Stromal cell of bone marrow (primary cell): ENCODE measurements at places on chromosomes 5 and 9.
A peak's percentile ranks its signal among the peaks of the same experiment; 100 is the strongest.

GRCh38 chr5:151632524-151632923 is 41.4 kb upstream of the FAT2 start:
- no peak for DNase-seq

DNA sequence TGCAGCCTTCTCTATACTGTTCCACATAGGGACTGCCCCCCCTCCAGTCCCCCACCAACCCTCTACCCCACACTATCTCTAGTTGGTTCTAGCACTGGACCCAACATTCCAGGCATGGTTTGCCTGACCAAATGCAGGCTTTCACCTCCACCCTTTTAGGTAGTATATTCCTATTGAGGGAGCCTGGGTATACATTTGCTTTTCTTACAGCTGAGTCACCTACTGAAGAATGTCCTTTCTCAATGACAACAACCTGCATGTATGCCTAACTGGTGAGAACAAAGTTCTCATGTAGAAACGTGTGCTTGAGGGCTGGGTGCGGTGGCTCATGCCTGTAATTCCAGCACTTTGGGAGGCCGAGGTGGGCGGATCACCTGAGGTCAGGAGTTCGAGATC is 8.2 kb downstream of the TNIP1 start:
- DNase-seq = no peak

DNA sequence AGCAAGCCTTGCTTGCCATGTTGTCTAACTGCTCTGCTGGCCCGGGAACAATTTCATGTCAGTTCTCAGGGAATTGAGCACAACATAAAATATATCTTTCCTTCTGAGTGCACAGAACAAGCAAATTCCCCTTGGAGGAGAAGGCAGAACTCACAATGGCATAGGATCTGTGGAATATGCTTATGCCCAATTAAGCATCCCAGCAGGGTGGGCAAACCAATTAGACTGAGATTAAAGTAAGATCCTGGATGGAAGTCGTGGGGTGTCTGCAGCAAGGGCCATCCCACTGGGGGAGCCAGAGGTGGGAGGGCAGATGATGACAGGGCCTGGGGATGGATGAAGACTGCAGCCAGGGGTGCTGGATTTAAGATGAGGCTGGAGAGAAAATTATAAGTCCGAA is 114.1 kb downstream of the BRINP1 start:
- no peak for DNase-seq

DNA sequence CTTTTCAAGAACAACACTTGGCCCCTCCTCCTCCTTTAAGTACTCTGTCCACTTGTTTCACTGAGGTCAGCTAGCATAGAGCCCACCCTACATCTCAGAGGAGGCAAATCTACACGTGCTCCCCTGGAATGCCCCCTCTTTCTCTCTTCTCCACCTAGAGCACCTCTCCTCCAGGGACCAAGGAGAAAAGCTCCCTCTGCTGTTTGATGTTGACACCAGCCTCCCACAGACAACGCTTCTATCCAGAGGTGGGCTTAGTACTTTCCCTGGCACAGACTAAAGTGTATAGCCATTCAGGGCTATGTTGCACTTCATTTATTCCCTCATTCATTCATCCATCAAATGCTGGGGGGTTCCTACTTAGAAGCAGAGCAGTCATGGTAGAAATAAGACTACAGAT is 68.2 kb upstream of the TAF1L start:
- no peak for DNase-seq

DNA sequence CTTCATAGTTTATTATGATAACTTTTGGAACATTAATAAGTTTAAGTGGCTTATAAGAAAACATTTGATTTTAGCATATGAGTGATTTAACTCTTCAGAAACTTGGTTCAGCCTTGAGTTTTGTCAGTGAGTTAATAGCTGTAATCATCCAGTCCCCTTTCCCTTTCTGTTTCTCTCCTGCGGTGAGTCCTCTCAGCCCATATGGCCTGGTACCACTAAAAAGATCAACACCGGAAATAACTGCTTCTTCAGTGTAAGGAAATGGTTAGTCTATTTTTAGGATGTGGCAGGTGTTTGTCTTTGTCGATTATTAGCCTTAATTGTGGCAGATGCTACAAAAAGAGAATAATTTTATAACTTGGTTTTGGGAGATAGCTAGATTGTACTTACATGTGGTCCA is 120.2 kb upstream of the GRHPR start:
- DNase-seq = no peak

DNA sequence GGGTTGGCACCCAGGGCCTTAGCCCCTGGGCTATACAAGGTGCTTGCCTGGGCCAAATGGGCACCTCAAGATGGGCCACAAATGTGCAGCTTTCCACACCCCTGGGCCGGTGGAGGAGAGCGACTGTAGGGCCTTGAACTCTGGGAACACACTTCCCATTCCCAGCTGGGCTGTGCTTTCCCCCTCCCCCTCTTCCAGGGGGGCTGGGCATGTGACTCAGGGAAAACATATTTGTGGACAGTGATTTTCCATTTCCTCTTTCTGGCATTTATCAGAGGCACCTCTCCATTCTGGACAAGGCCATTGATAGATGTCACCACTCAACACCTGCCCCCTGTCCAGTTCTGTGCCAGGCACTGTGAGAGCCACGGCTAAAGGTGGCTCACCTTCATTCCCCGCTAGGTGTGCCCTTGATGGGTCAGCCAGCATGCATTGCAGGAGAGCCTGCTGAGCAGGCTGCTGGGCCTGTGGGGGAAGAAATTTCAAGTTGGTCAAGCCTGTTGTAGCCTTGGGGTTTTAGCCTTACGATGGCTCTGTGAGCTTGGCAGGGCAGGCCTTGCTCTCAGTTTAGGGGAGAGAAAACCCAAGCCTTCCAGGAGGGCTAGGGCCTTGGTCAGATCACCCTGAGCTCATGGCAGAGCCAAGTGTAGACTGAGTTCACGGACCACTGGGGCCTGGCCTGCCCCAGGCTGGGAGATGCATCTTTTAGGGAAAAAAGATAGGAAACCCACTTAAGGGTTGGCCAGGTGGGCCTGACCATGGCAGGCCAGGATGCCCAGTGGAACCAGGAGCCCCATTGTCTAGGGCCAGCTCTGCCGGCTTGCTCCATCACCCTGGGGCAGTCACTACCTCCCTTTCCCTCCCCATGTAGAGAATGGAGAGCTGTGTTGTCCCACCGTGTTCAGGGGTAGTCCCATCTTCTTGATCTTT is 113.9 kb downstream of the DAB2IP start:
- peak; percentile 44 for DNase-seq

GRCh38 chr5:150298701-150299451 is 3.8 kb downstream of the ARSI start:
- DNase-seq = peak; percentile 99

- DNase-seq = no peak
Observed at GRCh38 chr9:109026306-109026705, 13.0 kb upstream of the CTNNAL1 start.

DNA sequence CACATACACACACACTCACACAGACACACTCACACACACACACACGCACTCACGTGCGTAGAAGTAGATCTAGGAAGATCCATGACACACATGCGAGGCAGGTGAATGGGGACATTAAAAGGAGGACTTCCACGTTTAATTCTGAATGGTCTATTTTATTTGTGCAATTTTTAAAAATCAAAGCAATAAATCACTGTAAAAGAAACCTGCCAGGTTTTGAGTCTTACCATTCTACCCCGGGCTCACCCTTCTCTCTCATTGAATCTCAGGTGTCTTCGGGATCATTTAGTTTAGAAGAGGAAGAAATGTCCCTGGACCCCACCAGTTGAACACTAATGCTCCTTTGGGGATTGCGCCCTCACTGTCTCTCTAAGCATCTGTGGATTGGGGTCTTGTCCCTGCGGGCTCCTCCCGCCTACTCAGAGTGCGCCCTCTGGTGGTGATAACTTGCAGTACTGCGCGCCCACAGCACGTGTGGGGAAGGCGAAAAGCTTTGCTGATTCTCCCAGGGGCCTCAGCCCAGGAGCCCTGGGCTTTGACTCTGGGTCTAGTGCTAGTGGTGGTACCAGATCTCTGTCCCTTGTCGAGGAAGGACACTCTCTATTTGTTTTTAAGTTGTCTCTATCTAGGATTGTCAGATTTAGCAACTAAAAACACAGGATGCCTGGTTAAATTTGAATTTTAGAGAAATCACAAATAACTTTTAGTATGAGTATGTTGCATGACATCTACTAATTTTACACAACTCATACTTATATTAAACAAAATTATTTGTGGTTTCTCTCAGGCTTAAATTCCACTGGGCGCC is 34.8 kb downstream of the BOD1 start:
- no peak for DNase-seq

DNA sequence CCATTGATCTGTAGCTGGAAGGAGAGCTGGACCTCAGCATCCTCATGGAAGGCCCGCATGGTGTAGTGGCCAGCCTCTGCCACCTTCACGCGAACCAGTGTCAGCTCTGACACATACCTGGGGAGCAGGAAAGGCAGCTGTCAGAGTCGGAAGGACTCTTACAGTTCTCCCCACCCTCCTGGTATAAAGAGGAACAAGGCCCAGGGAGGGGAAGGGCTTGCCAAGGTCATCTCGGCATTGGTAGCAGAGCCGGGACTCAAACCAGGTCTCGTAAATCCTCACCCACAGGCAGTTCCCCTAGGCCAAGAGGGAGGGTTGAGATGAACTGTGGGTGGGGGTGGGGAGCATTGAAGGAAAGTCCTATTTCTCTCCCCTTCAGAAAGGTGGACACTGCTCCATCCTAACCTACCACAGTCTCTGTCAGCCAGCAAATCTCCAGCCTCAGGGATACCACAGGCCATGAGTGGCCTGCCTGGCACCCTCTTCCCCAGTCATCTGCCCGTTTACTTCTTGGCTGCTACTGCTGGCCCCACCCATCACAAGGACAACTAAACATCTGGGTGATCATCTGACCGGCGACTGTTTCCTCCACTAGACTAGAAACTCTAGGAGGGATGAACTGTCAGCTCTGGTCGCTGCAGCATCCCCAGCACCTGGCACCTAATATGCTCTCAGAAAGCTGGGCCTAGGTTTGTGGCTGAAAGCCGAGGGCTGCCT is 23.5 kb downstream of the PDGFRB start:
- no peak for DNase-seq

DNA sequence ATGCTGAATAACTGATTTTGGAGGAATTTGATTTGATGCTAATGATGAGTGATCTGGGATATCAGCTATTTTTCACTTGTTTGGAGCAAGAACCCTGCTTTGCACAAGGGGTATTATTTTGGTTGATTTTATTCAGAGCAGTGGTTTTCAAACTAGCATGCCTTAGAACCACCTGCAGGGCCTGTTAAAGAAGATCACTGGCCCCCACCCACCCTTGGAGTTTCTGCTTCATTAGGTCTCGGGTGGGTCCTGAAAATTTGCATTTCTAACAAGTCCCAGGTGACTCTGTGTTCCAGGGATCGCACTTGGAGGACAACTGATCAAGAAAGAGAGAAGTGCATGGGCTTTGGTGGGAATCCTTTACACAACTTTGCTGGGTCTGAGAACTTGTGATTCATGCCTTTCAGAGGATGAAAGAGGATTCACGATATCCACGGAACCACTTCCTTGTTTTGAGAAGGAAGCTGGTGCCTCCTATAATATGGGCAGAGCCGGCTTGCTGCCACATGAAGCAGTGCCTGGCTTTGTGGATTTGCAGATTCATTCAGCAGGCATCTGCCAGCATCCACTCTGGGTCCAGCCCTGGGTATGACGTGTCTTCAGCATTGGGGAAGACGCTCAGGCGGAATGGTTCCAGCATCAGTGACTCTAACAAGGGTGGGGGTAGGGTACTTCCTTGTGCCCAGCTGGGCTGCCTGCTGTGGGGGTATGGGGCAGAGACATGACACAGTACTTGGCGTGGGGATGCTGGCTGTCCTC is 106.6 kb upstream of the PITX1 start:
- peak; percentile 81 for DNase-seq

DNA sequence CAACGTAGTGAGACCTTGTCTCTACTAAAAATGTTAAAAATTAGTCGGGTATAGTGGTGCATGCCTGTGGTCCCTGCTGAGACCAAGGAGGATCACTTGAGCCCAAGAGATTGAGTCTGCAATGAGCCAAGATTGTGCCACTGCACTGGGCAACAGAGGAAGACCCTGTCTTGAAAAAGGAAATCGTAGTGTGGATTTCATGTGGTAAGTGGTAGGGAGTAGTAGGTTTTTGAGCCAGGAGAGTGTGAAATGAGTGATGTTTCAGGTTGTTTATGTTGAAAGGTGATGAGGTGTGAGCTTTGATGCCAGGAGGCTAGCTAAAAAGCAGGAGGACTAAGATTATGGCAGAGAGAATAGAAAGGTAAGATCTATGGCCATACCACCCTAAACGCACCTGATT is 5.9 kb downstream of the MATR3 start:
- no peak for DNase-seq

DNA sequence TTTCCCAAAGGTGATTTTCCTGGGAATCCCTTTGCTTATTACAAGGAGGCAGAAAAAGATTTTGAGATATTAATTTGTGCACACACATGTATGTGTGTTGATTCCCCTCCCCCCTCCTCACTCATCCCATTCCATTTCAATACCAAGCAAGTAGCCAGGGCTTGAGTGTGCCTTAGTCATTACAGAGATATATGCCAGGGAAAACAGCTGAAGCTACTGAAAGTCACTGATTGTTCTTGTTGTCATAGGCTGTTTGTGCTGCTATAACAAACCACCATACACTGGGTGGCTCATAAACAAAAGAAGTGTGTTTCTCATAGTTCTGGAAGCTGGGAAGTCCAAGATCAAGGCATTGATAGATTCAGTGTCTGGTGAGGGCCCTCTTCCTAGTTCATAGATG is 158.6 kb downstream of the BAAT start:
- DNase-seq = no peak

GRCh38 chr5:83443534-83443933 is 28.0 kb upstream of the VCAN start:
- no peak for DNase-seq

GRCh38 chr5:164721656-164722055 is 1216.2 kb downstream of the MAT2B start:
- DNase-seq = no peak

- no peak for DNase-seq
Observed at GRCh38 chr5:149728303-149728702, 1.8 kb upstream of the PPARGC1B start.
